ENCODE measurements at places on chromosomes 3 and 15.

DNA sequence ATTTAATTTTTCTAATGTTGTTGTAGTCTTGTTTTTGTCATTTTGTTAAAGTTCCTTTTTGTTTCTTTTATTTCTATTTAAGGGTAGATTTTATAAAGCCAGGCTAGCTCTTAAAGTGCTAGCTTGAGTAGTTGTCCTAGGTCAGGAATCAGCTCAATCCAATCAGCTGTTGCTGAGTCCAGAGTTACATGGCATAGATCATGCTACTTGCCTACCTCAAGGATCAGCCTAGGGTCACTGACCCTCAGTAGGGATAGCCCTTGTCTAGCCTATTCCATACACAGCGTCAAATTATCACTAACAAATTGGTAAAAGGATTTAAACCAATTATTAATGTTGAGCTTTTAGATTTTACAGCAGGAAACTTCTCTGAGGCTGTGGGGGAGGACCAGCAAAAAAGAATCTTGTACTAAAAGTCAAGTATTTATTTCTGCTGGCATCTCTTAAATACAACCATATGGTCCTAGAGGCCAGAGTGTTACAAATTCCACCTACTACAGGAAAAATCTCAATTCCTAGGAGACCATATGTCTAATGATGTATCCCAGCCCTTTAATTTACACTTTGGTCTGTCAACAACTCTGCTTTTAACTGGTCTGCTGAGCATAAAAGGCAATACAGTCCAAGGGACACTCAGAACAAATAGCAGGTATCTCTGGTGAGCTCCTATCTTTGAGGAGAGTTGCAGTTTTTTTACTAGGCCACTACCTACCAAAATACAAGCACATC, 138.3 kb upstream of the PTPRG start:
- no peak for DNase-seq

GRCh38 chr3:138985932-138986331, 20.1 kb downstream of the PRR23A start:
- DNase-seq: no peak

- no peak for DNase-seq
These were observed 9.1 kb upstream of the HPS3 start for GRCh38 chr3:149120051-149120972.

DNA sequence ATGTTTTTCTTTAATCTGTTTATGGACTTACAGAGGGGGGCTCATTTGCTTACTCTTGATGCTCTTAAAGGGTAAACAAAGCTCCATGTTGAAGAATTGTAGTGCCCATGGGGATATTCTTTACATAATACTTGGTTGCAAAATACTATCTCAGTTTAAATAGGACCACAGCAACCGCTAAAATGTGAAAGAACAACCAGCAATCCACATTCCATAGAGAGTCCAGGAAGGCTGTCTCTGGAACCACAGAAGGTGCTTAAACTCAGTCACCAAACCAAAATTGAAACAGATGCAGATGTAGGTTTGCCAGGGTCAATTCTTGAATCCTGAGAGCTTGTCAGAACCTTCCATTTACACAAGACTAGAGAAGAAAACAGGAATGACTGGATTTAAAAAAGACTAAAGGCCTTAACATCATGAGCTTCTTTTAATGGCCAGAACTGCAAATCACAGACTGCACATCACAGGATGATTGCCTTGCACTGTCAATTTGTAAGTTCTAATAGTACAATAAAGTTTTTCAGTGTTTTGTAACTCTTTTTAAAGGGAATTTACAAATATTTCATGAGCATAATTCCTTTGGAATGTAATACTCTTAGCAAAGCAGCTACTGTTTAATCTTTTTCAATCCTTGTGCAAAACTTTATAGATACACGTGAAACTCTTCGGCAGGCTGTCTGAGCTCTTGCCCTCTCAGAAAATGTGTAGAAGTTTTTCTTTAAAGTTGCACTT, 661.6 kb downstream of the SI start:
- DNase-seq: no peak

DNA sequence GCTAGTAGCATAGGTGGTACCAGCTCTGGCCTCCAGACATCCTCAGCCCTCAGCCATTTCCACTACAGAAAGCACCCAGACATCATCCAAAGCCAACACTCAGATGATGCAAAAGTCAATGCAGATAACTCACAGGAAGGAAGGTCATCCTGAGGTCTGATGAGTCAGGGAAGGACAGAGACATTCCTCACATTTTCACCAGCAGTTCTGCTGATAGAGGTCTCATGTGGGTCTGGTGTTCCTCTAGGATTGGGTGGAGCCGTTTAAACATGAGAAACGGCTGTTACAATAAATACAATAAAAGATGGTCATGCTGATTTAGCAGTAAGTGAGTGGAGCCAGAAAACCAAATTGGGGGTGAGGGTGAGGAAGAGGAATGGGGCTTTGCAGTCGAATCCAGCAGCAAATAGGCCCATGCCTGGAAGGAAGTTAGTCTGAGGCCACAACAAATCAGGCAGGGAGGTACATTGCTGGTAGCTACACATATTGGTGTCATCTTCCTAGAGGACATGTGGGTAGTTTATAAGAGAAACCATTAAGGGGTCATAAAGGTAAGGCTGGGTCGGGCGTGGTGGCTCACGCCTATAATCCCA, 33.3 kb upstream of the FLNB start:
- no peak for DNase-seq

DNA sequence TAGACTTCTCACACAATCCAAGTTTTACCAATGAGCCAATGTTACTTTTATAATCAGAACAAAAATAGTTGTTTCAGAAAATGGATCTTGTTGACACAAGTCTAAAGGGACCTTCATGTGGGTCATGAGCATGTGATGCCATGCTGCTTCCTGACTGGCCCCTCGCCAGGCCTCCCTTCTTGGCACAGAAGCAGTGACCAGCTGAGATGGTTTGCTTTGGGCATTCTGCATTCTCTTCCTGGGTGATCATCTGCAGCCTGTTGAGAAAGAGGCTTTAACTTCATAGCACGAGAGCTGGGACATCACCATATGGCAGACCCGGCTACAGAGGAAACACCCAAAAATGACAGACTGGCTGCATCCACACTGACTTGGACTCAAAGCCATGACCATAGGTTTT, 45.7 kb downstream of the TGM4 start:
- no peak for DNase-seq

DNA sequence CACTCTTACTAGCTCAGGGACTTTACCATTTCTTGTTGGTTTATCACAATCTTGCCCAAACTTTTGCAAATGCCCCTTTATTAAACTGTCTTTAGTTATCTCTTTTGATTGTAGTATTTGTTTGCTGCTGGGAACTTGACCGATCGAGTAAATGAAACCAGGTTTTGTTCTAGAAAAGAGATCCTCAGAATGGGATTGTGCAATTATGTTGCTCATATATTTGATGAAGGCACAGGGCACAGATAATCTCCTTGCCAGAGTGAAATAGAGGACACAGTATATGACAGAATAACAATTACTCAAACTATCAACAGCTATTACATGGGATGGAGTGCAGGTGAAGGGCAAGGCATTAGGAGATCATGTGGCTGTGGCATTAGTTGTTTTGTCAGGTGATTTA, 216.6 kb upstream of the RASGRP1 start:
- DNase-seq: no peak

DNA sequence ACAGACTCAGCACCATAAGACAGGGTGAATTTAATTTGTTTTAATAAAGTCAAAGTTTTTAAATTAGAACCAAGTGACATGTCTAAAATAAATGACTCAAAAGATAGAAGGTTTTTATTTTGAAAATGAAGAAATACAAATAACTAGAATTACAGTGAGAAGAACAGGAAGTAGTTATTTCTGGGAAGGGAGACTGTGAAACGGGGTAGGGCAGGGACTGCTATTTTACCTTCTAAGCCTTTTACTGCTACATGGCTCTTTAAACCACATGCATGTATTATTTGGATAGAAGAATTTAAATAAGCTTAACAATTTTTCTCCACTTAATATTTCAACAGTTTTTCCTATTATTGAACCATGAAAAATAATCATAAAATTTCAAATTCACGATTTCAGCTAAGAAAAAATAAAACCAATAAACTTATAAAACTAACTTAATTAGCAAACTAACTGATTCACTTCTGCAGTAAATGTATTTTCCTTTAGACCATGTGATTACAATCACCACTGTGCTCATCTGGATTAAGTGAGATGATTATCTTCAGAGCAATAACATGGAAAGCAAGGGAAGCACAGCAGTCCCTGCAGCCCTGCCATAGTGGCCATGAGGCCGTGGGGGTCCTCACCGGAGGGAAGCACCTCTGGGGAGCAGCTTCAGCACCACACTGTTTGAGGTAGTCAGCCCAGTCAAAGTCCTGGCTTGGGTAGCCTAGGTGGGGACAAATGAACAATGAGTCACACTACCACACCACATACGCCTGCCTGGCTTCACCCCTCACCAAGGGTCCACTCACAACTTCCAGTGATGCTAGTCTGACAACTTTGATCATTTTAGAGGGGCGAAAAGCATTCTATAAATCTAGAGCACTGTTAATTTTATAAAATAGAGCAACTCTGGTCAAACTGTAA, 28.3 kb upstream of the STIMATE start:
- DNase-seq: no peak

DNA sequence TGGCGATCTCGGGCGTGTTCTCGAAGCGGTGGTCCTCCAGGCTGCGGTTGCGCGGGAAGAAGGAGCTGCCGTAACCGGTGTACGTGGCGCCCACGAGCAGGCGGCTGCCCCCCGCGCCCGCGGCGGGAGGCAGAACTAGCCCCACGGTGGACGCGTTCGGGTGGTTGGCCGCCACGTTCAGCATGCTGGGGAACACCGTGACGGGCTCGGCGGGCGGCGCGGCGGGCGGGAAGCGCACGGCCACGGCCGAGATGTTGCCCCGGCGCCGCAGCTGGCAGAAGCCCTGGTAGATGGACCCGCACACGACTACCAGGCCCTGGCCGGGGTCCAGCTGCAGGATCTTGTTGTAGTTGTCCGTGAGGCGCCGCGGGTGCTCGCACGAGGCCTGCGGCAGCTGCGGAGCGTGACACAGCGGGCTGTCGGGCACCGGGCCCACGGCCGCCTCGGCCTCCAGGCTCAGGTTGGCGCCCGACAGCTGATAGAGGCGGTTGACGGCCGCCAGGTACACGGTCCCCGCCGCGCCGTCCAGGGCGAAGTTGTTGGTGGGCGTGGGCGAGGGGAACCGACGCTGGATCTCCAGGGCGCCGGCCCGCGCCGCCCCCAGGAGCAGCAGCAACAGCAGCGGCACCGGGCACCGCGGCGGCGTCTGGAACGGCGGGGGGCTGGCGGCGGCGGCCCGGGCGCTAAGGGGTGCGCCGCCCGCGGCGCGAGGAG, 397 bp downstream of the PLXND1 start:
- DNase-seq: no peak

Data from effector CD8-positive, alpha-beta T cell (primary cell).